ENCODE measurements at places on chromosomes 12 and 14.

DNA sequence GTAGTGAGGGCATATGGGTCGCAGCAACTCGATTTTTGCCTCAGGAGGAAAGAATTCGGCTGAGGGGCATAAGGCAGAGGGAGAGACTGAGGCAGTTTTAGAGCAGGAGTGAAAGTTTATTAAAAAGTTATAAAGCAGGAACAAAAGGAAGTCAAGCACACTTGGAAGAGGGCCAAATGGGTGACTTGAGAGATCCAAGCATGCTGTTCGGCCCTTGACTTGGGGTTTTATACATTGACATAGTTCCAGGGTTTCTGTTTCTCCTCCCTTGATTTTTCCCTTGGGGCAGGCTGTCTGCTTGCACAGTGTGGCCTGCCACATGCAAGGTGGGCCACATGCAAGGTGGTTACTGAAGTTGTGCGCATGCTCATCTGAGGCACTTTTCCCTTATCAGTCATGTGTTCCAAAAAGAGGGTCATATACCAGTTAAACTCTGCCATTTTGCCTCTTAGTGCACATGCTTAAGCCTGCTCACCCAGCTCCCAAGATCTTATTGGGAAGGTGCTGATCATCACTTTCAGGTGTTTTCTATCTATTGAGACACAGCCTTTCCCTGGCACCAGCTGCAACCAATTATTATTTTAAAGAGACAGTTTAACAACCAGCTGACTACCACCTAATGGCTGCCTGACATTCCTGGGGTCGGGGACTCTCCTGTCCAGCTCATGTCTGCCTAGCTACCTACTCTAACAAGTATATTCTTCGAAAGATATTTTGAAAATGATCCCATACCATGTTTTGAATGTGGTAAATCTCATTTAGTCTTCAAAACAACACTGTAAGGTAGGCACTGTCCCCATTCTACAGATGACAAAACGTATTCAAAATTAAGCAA is 19.9 kb downstream of the PTGER2 start:
- DNase-seq = no peak

- no peak for DNase-seq
These were observed 342.2 kb downstream of the ATP23 start for GRCh38 chr12:58283553-58283952.

DNA sequence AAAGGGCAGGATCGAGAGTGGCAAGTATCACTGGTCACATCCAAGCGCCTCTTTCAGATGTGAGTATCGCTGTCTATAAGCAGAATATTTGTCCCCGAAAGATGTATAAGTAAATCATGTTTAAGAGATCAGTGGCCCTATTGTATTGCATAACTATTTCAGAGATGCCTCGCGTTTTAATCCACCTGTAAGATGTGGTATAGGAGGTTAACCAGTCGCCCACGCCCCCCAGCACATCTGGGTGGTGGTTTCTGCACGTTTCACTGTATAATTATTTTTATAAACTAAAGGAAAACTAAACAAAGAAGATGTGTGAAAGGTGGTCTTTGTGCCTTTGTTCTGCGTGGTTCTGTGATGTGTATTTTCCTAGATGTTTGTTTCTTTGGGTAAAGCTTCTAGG is 28.9 kb downstream of the RIMBP2 start:
- DNase-seq = no peak

DNA sequence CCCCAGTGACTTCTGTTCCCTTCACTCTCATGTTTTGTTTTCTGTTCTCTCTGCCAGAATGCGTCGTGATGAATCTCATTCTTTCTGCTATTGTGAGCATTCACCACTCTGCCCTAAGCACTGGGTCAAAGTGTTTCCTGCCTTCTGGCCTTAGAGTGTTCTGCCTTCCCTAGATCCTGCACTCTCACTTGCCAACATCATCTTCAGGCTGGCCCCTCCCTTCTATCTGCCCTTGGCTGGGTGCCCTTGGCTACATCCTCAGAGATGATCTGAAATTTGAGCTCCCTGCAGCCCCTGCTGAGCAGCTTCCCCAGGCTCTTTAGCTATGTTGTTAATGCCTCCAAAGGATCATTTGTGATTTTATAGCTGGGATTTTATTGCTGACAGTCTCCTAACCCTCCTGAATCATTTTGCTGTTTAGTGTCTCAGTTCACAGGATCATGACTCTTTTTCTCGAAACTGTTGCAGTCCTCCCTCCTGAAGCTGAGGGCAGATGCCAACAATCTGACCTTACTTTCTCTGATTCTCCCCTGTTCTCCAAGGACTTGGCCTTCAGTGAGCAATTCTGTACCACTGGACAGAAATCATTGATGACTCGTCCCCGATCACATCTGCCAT is 4.5 kb downstream of the DHRS2 start:
- DNase-seq = peak; percentile 54

DNA sequence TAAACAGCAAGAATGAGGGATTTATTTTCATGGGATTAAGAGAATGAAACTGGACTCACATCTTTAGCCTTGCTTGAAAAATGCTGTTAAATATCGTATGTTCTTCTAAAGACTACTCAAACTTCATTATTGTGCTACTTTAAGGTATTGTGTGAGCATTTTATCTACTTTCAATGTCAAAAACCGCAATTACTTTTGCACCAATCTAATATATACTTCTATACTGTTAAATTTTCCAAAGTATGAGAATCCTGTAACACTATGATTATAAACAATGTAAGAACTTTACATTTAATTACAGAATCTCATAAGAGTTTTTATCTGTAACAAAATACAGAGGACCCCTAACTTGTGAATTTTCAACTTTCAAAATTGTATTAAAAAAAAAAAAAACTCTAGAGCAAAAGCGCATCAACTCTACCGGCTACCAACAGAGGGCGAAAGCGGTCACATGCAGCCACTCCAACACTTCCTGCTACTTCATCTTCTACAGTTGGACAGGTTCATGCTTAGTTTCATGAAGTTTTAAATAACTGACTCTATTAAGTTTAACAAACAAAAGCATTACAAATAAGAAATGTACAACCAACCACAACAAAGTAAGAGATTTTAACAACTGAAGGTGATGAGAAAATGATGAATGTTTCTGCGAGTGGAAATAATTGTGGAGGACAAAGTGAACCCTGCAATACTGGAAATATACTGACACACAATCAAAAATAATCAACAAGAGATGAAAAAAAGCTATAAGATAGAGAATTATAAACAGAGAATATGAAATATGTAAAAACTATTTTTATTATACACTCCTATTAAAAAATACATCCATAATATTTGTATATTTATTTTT is 210.9 kb downstream of the MED13L start:
- DNase-seq = peak; percentile 34

- no peak for DNase-seq
These were observed 1.3 kb upstream of the CD63 start for GRCh38 chr12:55729819-55730818.

DNA sequence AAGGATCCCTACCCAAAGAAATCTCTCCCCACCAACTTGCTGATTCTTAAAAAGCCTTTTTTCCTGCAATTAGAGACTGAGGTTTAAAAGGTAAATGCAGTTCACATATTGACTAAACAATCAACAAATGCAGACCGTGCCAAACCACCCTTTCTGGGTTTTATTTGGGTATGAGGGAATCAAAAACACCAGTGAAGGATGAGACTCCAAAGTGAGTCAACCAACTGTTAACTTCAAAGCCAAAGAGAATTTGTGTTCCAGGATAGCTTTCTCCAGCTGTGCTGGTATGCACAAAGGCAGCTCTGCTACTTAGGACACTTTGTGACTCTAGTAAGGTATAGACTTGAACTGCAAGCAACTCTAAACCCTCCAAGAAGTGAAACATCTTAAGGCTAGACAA is 39.4 kb downstream of the RPS29 start:
- no peak for DNase-seq

GRCh38 chr12:107091989-107092641 is 1.2 kb downstream of the CRY1 start:
- peak; percentile 86 for DNase-seq

DNA sequence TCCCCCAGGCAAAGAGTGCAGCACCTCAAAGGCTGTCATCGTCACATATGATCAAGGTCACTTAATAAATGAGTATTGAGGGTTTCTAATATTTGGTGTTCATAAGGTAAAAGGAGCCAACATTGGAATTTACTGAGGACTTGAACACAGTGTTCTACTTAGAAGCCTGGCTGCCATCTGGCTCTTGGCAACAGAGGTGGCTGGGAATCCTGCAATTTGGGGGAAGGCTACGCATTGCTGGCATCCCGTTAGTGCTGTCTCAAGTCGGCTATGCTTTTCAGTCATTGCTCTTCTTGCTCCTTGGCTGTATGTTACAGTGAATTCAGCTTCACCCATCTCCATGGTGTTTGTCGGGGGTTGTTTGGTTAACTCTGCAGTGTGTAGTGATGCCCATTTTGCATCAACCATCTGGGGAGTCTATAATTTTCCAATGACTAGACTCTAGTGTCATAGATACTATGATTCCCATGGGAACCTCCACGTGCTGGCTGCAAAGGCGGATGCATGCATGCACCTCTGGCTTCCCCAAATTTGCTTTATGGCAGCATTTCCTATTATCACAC is 12.9 kb upstream of the SLC24A4 start:
- no peak for DNase-seq

- no peak for DNase-seq
These were observed 7.1 kb upstream of the PGF start for GRCh38 chr14:74962493-74962892.

DNA sequence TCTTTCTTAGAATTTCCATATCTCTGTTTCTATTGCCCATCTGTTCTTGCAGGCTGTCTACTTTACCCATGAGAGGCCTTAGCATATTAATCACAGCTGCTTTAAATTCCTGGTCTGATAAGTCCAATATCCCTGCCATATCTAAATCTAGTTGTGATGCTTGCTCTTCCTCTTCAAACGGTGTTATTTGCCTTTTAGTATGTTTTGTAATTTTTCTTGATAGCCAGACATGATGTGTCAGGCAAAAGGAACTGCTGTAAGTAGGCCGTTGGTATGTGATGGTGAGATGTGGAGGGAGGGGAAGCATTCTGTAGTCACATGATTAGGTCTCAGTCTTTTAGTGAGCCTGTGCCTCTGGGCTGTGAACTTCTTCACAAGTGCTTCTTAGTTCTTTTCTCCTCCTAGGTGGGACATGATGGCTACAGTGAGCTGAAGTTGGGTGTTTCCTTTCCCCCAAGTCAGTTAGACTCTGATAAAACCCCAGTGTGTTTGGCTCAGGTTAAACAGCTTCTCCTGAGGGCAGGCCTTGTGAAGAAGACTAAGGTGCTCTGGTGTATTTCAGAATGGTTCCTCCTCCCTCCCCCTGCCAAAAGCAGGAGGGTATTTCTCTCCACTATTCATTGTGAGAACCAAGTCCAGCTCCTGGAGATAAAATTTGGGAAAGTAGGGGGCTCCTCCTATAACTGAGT is 195.9 kb upstream of the PARP11 start:
- DNase-seq = no peak

GRCh38 chr14:103230021-103230420 is 104.0 kb upstream of the EIF5 start:
- no peak for DNase-seq

GRCh38 chr12:55720894-55721444 is 776 bp downstream of the RDH5 start:
- DNase-seq = peak; percentile 55

DNA sequence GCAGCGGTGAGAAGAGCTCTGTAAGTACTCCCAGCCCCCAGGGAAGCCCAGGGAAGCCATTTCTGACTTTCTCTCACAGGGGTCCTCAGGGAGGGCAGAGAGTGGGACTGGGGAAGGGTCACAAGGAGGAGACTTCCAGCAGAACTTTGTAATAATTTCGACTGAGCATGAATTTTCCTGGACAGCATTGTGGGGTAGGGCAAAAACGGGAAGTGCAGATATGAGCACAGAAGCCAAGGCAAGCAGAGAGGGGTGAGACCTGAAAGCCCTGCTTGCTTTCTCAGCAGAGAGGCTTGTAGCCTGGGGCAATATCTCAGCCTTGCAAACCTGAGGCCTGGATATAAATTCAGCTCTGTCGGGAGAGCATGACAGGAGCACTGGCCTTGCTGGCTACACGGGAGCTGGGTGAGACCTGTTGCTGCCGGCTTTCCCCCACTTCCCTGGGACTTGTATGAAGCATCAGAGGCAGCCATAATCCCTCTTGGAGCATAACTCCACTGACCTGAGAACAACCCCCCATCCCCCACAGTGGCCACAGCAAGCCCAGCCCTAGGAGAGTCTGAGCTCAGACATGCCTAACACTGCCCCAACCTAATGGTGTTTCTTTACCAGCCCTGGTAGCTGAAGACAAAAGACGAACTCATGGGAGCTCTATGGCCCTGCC is 9.8 kb upstream of the IQSEC3 start:
- DNase-seq = no peak

GRCh38 chr12:122139266-122139665 is 34.8 kb downstream of the IL31 start:
- no peak for DNase-seq

GRCh38 chr12:14395074-14395778 is 29.7 kb downstream of the ATF7IP start:
- no peak for DNase-seq

DNA sequence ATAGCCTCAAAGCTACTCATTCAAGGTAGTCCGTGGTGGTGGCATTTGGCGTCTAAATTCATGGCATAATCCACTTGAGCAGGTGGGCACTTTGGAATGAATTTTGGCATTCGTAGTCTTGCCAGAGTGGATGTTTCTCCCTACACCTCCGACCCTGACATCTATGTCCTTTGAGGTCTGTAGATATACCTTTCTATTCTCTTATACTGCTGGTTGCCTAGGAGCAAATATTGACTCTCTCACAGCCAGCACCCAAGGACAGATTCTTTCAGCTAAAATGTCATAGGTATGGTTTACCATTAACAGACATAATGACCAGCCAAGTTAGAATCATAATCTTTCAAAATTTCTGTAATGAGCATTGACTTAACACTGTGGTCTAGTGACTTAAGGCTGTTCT is 47.4 kb upstream of the FLRT2 start:
- peak; percentile 71 for DNase-seq
